GM12864 (cell line): ENCODE measurements at places on chromosomes 1 and 21.

DNA sequence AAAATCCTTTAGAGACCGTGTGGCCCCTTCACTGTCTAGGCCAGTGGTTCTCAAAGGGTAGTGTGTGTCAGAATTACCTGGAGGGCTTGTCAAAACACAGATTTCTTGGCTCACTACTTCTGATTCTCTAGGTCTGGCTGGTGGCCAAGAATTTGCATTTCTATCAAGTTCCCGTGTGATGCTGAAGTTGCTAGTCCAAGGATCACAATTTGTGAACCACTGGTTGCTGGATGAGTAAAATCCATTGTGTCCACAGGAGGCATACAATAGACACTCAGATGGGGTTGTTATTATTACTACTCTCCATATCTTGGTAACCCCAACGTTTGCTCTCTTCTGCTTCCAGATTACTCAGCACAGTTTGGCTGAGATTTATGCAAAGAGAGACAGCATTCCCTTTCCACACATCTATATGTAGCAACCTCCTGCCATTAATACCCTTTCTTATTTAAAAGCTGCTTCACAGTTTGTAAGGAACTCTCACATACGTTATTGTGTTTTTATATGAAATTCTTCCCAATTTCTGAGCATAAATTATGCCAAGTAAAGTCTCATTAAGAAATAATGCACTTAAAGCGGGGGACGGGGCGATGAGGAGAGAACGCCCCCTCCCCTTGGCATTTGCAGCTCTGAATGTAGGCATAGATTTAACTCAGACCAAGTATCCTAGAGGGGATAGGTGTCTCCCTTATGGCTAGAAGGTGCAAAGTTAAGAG lies 720 bp upstream of the TMCC2 start:
- no peak for DNase-seq

GRCh38 chr1:175960169-175960568 lies 216.8 kb upstream of the TNR start:
- no peak for DNase-seq

DNA sequence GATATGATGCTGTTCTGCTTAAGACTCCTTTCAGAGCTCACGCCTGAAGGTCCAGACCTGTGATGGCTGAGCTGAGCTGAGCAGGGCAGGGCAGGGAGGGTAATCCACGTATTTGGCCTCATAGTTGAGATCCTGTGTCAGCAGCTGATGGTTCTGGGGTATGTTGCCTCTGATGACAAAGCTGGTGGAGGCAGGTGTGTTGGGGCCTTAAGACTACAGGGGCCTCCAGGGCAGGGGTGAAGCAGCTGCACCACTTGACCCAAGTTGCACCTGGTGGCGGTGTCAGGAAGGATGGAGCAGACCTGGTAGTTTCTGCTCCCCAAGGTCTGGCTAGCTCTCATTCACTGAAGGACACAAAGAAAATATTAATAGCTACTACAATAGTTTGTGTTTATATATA lies 57.0 kb downstream of the FCRL5 start:
- no peak for DNase-seq

DNA sequence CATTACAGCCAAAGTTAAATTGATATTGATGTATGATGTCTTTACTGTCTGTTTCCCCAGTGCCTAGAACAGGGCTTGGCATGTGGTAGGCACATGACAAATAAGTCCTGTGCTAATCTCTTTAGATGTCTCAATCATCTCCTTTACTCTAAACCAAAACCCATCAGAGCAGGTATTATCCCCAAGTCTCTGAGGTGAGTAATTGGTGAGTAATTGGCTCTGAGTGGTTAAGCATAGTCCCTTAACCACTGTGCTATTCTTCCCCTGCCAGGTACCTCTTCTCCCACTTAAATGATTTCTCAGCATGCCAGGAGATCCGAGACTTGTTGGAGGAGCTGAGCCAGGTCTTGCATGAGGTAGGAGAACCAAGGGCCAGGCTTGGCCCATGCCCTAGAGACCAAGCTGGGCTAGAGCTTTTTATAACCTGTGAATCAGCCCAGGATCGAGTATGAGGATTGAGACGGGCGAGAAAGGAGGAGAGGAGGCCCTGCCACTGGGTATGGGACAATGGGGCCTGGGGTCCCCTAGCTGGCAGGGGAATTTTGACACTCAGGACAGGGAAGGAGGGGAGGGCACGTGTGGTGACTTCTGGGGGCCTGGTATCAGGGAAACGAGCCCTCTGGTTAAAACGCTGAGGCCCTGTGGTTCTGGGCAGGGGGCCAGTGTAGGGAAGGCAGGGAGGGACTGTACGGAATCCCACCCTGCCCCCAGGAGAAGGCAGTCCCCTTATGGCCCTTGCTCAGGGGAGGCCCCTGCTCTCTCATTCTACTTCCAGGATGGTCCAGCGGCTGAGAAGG lies 4.5 kb downstream of the CNKSR1 start:
- DNase-seq: no peak

DNA sequence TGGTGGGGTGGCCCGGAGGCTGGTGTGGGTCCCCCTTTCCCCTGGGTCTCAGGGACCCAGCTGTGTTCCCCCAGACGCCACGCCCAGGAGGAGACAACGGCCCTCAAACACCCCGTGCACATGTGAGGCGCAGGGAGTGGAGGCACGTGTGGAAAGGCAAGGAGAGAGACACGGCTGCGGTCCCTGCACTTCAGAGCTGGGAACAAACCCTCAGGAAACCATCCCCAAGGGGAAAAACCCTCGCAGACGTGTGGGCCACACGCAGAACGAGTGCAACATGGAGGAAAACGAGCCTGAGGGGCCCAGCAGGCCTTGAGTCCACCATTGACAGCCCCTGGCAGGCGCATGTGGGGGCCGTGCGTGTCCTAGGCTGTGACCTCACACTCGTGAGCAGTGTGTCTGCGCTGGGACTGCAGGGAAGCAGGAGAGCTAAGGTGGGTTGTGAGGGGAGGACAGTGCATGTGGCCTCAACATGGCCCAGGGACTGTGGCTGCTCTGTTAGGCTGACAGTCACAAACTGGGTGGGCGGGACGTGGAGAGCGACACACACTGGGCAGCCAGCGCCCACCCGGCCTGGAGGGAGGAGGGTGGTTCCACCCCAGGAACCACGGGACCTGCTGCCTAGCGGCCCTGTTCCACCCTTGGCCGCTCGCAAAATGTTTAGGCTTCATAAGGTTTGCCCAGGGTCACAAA lies 20.0 kb downstream of the ITGB2 start:
- no peak for DNase-seq

- DNase-seq: no peak
Observed at GRCh38 chr1:143660354-143660941, 311.3 kb downstream of the FAM72C start.

GRCh38 chr1:229164348-229164747 lies 106.6 kb upstream of the RAB4A start:
- no peak for DNase-seq

DNA sequence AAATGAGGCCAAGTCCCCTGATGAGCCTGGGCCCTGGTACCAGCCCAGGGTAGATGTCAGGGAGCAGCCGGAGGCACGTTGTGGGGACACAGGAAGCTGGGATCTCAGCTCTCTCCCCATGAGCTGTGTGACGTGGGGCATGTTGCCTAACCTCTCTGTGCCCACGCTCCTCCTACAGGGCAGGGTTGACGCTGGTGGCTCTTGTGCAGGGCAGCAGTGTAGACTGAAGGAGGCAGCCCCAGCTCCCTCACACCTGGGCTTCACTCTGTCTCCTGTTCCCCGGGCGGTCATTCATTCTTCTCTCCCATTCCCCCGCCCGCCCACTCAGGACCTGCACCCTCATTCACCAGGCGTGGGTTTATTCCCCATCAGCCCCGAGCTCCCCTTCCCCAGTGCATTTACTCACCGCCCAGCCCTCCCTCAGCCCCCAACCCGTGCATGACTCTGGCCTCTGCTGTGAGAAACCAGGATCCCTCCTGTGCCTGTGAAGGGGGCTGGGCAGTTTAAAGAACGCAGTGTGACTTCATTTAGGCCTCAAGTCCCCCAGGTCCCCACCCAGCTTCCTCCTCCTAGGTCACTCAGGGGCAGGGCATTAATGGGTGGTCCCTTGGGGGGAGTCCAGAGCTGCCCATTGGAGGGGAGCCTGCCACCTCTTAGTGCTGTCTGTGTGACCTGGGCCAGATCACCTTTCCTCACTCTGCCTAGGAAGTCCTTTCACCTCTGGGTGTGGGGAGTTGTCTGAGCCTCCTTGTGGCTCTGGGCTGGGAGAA lies 285.7 kb downstream of the PTPRU start:
- no peak for DNase-seq

DNA sequence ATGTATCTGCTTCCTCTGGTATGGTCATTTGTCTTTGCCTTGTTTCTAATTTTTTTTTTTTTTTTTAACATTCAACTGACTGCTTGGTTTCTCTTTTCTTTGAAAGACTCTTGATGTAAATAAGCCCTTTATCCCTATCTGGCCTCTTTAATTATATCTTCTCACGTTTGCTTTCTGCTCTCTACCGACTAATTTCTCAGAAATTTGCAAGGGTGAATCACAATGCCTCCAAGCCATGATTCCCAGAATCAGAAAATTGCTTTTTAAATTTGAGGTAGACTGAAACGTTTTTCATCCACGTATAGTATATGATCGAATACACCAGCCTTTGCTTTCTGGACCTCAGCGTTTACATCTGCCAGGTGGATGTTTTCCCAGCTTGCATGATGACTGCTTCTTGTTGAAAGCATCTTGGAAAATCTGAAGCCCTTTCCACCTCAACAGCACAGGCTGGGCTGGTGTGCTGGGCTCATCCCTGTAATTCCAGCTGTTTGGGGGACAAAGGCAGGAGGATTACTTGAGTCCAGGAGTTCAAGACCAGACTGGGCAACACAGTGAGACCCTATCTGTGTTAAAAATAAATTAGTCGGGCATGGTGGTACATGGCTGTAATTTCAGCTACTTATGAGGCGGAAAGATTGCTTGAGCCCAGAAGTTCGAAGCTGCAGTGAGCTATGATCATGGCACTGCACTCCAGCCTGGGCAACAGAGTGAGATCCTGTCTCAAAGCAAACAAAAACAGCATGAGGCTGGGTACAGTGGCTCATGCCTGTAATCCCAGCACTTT lies 35.0 kb upstream of the GPR137B start:
- no peak for DNase-seq

GRCh38 chr1:186183219-186183618 lies 191.8 kb downstream of the TPR start:
- DNase-seq: no peak

GRCh38 chr1:4668743-4669700 lies 14.6 kb downstream of the AJAP1 start:
- no peak for DNase-seq

DNA sequence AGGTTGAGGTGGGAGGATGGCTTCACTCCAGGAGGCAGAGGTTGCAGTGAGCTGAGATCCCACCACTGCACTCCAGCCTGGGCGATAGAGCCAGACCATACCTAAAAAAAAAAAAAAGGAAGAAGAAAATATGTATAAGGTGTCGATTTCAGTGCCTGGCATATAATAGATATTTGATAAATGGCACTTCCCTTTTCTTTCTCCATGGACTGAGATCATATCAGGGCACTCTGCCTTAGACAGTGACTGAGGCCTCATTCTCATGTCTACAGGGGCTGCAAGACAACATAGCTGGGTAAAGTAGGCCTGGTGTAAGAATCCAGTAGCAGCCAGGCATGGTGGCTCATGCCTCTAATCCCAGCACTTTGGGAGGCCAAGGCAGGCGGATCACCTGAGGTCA lies 21.2 kb downstream of the PCAT6 start:
- DNase-seq: no peak

- no peak for DNase-seq
Observed at GRCh38 chr1:207519505-207520399, 23.8 kb downstream of the CR1 start.

DNA sequence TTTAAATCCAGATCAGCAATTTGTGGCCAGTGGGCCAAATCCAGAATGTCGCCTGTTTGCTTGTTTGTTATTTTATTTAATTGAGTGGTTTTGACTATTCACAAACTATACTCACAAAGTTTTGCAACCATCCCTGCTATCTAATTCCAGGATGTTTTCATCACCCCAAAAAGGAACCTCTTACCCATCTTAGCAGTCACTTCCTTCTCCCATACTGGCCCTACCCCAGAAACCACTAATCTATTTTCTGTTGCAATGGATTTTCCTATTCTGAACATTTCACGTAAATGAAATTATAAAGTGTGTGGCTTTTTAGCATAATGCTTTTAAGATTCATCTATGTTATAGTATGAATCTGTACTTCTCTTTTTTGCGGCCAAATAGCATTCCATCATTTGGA lies 41.3 kb downstream of the WDTC1 start:
- DNase-seq: no peak

DNA sequence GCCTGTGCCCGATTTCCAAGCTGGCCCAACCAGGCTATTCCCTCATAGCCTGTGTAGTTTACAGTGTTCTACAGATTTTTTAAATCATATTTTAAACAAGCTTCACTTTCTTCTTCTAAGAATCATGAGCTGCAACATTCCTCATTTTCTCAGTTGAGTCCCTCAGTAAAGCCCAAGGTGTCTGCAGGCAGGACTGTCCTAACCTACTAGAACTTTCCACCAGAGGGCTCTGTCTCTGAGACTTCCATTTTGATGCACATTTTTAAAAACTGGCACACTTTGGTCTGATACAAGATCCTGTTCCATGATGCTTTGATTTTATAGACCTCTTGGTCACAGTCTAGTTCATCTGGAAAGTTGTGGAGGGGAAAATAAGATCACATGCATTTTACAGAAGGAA lies 21.6 kb upstream of the SLAMF6 start:
- no peak for DNase-seq

DNA sequence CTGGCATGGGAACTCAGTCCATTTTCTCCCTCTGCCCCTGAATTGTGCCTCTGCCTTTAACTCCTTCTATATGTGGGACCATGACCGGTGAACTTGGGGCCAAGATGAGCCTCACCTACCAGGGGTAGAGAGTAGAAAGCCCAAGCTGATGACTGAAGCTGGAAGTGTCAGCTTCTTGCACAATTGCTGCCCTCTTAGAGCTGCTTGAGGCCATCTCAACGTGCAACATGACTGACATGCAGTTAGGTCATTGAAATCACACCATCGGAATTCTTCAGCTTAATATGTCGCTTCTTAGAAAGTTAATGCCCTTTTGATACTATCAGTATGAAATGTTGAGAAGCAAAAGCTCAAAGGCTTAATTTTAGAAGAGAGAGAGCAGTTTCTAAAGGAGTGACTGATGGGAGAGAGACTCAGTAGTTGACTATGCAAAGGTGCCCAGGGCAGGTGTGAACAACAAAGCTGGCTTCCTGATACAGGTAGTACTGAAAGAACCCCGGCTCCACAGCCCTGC lies 89.4 kb upstream of the UBE2U start:
- DNase-seq: no peak

DNA sequence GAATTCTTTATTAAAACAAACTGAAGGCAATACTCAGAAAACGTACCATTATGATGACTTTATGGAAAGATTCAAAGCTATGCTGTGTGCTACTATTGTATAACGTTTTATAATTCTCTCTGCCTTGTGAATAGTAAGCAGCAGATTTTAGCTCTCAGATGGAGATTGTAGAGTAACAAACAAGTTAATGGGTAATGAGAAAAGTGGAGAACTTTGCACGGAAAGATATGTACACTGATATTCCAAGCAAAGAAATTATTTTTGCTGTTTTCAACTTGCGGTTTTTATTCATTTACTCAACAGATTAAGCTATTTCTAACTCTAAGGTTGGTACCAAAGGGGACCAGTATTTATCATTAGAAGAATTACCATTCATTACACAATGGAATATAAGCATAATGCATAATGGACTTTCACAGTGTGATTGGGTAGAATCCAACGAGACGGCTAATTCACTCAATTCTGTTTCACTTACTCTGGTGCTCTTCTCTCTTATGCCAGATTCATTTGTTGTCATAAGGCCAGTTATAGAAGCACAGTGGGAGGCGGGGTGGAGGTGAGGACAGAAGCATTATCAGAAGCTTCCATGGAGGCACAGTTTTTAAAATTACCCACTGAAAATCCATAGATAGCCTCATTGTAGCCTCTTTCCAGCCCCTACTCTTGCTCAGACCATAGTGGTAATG lies 38.6 kb downstream of the ATP1B1 start:
- DNase-seq: no peak

GRCh38 chr21:34813266-34813894 lies 144.6 kb downstream of the CLIC6 start:
- DNase-seq: no peak
